ENCODE measurements at places on chromosomes 1 and 21.
A peak's percentile ranks its signal among the peaks of the same experiment; 100 is the strongest.

- peak; percentile 61 for DNase-seq
Measured at GRCh38 chr1:219298571-219299148, 125.0 kb downstream of the LYPLAL1 start.

DNA sequence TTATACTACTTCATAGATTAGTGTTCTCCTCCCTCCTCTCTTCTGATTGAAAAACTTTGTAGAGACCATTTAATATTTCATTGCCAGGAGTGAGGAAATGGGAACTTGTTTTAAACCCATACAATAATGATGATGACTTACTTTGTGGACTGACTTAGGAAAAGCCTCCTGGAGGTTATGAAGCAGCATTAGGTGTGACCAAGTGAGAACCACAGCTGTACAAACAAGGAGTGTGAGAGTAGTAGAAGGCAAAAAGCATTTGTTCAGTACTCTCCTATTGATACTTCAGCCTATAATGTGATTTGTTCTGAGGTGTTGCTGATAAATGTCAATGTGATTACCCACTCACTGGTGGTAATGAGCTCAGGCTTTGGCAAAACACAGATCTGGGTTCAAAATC is 8.4 kb downstream of the TIPRL start:
- no peak for DNase-seq

DNA sequence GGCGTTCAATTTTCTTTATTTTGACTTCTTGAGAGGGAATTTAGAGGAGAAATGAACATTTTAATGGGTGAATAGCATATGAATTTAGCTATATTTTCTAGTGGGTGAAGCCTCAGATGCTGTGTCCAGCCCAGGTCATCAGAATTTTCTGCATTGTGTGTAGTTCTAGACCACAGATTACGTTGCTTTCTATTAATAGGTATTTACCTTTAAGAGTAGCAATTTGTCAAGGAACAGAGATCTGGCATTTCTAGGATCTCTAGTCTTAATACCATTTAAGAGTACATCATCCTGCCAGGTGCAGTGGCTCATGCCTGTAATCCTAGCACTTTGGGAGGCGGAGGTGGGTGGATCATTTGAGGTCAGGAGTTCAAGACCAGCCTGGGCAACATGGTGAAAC is 20.7 kb downstream of the TDRD5 start:
- no peak for DNase-seq

- DNase-seq = peak; percentile 8
Measured at GRCh38 chr1:246875041-246876026, 56.4 kb downstream of the AHCTF1 start.

DNA sequence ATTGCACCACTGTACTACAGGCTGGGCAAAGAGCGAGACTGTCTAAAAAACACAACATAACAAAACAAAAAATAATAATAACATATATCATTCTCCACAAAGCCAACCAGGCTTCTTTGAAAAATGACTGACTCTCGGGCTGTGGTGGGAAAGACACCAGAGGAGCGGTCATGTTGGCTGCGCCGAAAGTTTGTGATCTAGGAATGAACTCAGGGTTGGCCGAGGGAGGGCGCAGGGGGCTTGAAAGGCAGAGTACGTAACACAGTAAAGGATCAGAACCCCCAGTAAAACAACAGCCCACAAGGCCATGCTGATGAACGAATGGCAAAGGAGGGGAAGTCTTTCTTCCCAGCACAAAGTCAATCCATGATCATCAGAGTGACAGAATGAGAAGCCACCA is 4.7 kb downstream of the SLC35E2B start:
- DNase-seq = no peak

GRCh38 chr1:38581396-38581795 is 278.2 kb downstream of the RRAGC start:
- DNase-seq = no peak

- DNase-seq = no peak
Measured at GRCh38 chr21:42533306-42533962, 19.8 kb downstream of the SLC37A1 start.

- no peak for DNase-seq
Measured at GRCh38 chr21:23101111-23101510, 2102.9 kb downstream of the NCAM2 start.

DNA sequence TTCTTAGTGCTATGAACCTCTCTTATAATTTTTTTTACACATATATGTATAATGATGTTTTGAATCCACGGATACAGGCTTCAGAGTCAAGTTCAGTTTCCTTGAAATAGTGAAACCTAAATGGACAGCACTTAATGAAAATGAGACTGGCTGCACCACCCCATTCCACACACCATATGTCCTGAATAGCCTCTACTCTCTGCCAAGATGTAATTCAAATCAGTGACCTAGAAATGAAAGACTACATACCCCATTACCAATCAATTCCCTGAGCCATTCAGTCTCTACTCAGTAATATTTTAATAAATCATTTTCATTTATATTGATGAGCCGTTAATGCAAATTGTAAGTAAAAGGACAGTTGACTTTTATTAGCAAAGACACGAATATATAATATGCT is 614.9 kb upstream of the TMPRSS15 start:
- DNase-seq = no peak

GRCh38 chr1:156366378-156367166 is 2.4 kb upstream of the RHBG start:
- DNase-seq = no peak

- no peak for DNase-seq
Measured at GRCh38 chr1:205672395-205672889, 7.9 kb downstream of the SLC45A3 start.

DNA sequence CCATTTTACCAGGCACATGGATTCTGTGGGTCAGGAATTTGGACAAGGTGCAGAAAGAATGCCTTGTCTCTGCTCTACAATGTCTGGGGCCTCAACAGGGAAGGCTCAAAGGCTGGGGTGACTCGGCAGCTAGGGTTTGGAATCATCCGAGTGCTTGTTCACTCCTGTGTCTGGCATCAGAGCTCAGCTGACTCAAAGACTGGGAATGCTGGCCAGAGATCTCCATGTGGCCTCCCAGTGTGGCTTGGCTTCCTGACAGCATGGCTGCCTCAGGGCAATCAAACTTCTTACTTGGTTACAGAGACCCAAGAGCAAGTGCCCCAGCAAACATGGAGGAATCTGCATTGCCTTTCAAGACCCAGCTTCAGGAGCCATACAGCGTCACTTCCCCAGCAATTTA is 110.5 kb downstream of the TOMM20 start:
- DNase-seq = peak; percentile 80

GRCh38 chr1:78902641-78903040 is 103.9 kb downstream of the ADGRL4 start:
- no peak for DNase-seq

DNA sequence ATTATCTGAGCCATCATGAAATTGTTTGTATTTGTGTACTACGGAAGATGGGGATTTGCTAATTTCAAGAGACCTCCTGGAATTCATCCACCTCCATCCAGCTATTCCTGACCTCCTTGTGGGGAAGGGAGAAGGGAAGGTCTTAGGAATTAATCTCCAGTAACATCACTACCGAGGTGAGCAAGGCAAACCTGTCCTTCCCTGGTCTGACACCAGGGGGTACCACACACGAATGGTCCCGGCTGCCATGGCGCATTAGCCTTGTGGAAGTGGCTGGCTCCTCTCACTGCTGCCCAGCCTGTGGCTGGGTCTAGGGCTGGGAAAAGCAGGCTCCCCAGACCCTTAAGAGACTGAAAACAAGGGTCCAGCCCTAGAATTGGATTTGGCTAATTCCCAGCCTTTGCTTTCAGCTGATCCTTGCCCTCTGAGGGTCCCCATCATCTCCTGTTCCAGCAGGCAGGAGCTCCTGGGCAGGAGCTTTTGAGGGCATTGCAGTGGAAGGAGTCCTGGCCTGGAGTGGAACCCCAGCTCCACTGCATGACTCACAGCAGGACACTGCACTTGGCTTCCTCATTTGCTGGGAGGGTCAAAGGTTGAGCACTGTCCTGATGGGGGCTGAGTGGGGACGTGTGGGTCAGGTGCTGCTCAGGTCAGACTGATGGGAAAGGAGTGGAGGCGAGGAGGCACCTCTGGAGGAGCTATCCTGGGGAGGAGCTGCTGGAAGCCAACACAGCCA is 34.8 kb downstream of the RIMS3 start:
- DNase-seq = no peak

- DNase-seq = no peak
Measured at GRCh38 chr21:26032263-26032662, 138.3 kb downstream of the APP start.

DNA sequence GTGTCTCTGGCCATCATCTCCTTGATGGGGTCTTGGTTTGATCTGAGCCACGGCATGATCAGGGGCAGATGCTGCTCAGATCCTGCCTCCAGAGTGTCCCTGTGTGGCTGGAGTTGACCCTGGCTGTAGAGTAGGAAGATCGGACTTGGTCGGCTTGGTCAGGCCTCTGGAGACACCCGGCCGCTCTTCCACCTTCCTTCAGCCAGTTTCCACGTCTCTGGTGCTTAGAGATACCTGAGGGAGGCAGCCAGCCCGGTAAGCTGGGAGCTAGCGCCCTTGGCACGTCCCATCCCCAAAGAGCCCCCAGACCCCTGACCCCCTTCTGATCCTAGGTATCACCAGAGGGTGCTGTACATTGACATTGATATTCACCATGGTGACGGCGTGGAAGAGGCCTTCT is 8.8 kb downstream of the MARCKSL1 start:
- DNase-seq = no peak

GRCh38 chr1:243799908-243800307 is 50.1 kb downstream of the AKT3 start:
- no peak for DNase-seq

DNA sequence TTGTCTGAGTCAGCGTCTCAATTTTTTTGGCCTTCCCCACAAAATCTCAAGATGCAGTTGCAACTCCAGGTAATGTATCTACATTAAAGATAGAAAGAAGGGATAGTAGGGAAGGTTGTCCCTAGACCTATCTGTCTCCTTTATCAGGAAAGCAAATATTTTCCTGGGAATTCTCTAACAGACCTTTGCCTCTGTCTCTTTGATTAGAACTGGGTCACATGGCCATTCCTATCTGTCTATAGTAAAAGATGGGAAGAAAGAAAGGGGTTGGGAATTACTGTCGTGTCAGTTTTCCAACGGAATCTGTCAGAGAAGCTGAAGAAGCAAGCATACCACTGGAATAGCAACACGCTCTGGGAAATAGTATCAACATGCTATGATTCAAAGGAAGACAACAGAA is 48.7 kb downstream of the ZNF326 start:
- DNase-seq = no peak

- DNase-seq = no peak
Measured at GRCh38 chr21:39009587-39010225, 173.5 kb downstream of the PSMG1 start.

GRCh38 chr1:65524931-65525265 is 104.4 kb downstream of the LEPR start:
- no peak for DNase-seq

DNA sequence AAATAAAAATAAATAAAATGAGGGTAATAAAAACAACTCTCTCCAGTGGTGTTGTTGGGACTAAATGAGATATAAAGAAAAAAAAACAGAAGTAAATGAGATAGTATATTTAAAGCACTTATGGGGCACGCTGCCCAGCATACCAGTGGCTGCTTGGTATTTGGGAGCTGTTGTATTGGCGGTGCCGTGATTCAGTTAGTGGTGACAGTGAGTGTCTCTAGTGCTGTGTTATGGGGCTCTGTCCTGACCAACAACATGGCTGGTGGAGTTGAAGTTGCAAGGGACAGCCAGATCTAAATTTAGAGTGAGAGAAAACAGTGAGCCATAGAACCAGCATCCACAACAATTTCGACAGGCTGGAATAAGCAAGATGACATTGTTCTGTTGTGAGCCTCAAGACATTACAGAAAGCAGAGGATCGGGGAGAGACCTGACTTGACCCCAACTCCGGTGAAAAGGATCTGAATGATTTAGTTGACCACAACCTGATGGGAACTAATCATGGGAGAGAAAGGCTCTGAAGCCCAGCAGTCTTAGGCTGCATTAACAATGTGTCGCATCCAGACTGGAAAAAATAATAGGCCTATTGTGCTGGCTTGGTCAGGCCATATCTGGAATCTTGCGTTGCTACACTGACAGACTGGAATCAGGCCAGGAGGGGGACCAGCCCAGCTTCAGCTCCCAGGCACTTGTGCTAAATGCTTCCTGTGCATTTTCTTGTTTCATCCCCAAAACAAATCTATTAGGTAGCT is 2.4 kb upstream of the MFSD2A start:
- no peak for DNase-seq

DNA sequence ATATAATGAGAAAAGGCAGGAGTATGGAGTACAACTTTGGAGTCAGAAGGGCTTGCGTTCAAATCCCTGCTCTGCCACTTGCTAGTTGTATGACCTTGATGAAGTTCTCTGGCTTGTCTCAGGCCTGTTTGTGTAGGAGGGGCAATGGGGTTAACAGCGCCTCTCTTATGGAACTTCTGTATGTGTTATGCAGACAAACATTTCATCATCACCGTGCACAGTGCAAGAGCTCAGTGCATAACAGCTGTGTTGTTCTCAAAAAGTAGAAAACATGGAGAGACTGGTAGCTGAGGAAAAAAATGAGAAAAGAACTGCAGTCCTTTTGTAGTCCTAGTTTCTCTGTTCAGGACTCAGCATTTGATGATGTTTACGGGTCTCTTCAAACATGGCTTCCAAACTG is 10.4 kb upstream of the ZNF648 start:
- DNase-seq = no peak

DNA sequence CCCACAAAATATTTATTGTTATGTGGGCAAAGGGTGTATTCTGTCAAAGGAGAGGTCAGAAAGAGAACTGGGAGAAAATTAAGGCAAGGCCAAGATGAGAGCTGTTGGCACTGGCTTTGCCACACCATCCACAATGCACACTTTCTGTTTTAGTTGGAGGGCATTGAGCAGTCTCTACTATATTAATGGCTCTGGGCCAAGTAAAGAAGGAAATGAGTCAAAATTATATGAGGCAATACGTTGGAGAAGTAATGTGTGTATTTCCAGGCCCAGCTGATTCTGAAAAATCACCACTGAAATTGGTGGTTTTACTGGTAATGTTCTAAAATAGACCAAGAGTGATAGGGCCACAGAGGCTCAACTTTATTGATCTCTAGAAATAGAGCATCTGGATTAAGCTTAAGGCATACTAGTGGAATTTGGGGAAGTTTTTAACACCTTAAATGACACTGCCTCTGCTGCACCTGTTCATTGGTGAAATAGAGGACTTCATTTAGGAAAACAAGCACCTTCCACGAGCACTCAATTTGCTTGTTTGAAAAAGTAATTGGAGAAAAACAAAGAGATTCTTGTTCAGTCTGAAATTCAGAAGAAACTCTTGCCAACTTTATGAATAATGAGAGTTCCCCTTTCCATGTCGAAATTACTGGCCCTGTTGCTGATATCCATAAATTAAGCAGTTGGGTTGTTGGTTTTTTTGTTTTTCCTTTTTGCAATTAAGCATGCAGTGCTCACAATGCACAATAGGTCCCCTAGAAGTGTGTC is 424.9 kb downstream of the ADGRL2 start:
- DNase-seq = no peak

DNA sequence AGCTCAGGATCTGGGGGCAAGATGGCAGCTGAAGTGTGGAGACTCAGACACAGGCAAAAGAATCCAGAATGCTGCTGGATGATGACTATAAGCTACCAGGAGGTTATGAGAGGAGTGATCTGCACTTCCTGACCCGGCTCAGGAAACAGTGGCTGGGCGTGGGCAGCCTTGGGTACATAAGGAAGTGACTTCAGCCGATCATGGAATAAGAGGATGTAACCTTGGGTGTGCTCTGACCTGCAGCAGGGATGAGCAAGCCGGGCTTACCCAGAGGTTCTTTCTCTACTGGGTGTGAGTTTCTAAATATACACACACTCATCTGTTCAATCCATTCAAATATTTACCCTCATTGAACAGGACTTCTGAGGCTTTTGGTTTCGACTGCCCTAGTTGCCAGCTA is 62.7 kb downstream of the CD34 start:
- no peak for DNase-seq
